Small intestine (tissue), 16 donors: ENCODE measurements at places on chromosomes 4 and X. TPM values are rescaled to one million over a fixed set of nuclear protein-coding genes. Genes with fewer than 3 reads are reported as not detected.

The LRCH2 gene
- polyA plus RNA-seq, result 1.5 TPM

The CT45A10 gene
- not detected for polyA plus RNA-seq

- DNase-seq, result no peak
- H3K4me3 ChIP-seq, result no peak overlapping the region
- H3K27me3 ChIP-seq, result no peaks in the 10 kb centered on the region
These were observed 235.1 kb downstream of the USP46 start for GRCh38 chr4:52423967-52424366.

The NPY2R gene
- 0.28 TPM for polyA plus RNA-seq

GRCh38 chrX:19750028-19750782 is 137.2 kb downstream of the SH3KBP1 start:
- H3K4me3 ChIP-seq, result no peak overlapping the region
- no peaks in the 10 kb centered on the region for H3K4me1 ChIP-seq
- no peaks in the 10 kb centered on the region for H3K27me3 ChIP-seq
- H3K27ac ChIP-seq, result peak overlapping the region; percentile 49
- DNase-seq, result no peak
- no peaks in the 10 kb centered on the region for H3K36me3 ChIP-seq

- no peak overlapping the region for H3K4me3 ChIP-seq
- H3K4me1 ChIP-seq, result no peaks in the 10 kb centered on the region
- H3K27me3 ChIP-seq, result no peaks in the 10 kb centered on the region
- H3K36me3 ChIP-seq, result no peaks in the 10 kb centered on the region
- no peak overlapping the region for H3K27ac ChIP-seq
- no peak for DNase-seq
These were observed 94.8 kb downstream of the LARP7 start for GRCh38 chr4:112731715-112732114.

DNA sequence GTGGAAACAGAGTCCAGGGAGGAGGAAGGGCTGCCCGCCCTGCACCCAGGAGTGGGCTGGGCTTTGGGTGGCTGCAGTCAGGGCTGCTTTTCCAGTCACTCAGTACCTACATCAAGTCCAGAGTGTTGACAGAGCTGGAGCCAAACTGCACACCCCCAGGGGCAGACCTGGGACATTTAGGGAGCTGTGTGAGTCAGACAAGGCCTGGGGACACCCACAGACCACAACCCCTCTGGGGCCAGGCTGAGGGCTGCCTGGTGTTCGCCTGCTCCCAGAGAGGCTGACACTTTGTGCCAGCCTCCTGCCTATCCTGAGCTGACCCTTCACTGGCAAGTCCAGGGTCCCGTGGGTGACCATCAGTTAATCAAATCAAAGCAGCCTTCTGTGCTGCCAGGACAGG is 240.0 kb downstream of the BCOR start:
- H3K4me3 ChIP-seq, result no peak overlapping the region
- no peaks in the 10 kb centered on the region for H3K27me3 ChIP-seq
- DNase-seq, result no peak

The HSFX1 gene
- polyA plus RNA-seq, result not detected

DNA sequence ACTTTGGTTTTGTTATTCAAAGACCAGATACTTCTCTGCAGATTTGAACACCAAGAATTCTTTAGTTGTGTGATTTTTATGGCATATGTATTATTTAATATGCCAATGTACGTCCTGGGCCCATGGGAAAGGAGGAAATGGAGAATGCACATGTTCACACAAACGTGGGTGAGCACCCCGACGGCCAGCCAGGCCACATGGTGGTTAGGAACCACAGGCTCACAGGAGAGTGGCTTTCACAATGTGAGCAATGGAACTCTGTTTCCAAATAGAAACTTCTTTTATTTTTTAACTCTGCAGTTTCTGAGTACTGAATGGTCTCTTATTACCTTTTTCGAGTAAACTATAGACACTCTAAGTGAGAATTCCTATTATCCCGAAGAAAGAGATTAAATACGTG is 58.0 kb upstream of the UNC5C start:
- H3K4me3 ChIP-seq, result no peak overlapping the region
- no peaks in the 10 kb centered on the region for H3K27me3 ChIP-seq
- H3K36me3 ChIP-seq, result no peaks in the 10 kb centered on the region
- H3K27ac ChIP-seq, result no peak overlapping the region
- no peaks in the 10 kb centered on the region for H3K4me1 ChIP-seq

GRCh38 chrX:152600853-152601633 is 36.7 kb upstream of the GABRQ start:
- no peaks in the 10 kb centered on the region for H3K36me3 ChIP-seq
- H3K27me3 ChIP-seq, result no peaks in the 10 kb centered on the region
- no peaks in the 10 kb centered on the region for H3K4me1 ChIP-seq
- no peak overlapping the region for H3K4me3 ChIP-seq
- no peak overlapping the region for H3K27ac ChIP-seq

DNA sequence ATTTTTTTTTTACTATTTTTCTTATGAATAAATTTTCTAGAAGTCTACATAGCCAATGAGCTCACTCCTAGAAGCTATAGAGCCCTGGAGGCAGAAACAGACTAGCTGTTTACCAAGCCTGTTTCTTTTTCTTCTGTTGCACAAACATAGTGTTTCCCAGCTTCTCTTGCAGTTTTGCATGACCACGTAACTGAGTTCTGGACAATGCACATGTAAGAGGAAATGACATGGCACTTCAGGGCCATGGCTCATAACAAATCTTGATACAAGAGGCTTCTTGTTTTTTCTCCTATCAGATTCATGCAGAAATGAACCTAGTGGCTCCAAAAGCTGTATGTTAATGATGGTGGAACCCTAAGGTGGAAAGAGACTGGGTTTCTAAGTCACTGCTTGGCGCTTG is 127.4 kb downstream of the ZNF330 start:
- H3K27ac ChIP-seq, result no peak overlapping the region
- no peak overlapping the region for H3K4me3 ChIP-seq
- H3K27me3 ChIP-seq, result no peaks in the 10 kb centered on the region
- no peaks in the 10 kb centered on the region for H3K36me3 ChIP-seq
- no peaks in the 10 kb centered on the region for H3K4me1 ChIP-seq

GRCh38 chr4:8400632-8401325 is 39.7 kb downstream of the ACOX3 start:
- H3K4me3 ChIP-seq, result no peak overlapping the region
- H3K4me1 ChIP-seq, result no peaks in the 10 kb centered on the region
- no peak for DNase-seq
- H3K36me3 ChIP-seq, result peaks cover 2% of the 10 kb centered on the region
- H3K27me3 ChIP-seq, result no peaks in the 10 kb centered on the region
- H3K27ac ChIP-seq, result no peak overlapping the region
